ENCODE measurements at places on chromosomes 6 and 20. TPM values are rescaled to one million over a fixed set of nuclear protein-coding genes. Genes with fewer than 3 reads are reported as not detected.
A peak's percentile ranks its signal among the peaks of the same experiment; 100 is the strongest.

GRCh38 chr20:1190847-1191246, 6.1 kb upstream of the TMEM74B start:
- DNase-seq: no peak

DNA sequence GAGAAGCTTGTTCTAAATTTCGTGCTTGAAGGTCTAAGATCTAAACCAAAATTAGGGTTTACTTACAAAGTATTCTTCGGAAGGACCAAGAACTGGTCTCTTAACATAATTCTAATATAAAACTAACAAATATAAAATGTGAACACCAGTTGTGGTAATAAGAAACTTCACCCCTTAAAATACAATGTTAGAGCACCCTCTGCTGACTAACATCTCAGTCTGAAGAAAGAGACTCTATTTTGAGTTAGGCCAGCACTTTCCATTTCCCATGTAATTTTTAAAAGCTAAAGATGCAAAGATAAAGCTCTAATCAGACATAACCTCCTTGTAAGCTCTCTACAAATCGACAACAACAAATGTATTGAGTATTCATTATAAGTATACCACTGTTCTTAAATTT, 24.6 kb downstream of the ATG5 start:
- DNase-seq: peak; percentile 12

GRCh38 chr6:89267918-89268317, 47.2 kb downstream of the GABRR2 start:
- DNase-seq: no peak

GRCh38 chr6:21371676-21372171, 221.8 kb upstream of the SOX4 start:
- no peak for DNase-seq

The SRMS gene
- 0.30 TPM for polyA plus RNA-seq

The KIF25 gene
- 0.34 TPM for polyA plus RNA-seq

Data from left renal cortex interstitium (tissue), 4 donors.